Cardiac septum (tissue), 1 donor: ENCODE measurements at places on chromosomes 12 and 14.

- DNase-seq = no peak
Observed at GRCh38 chr12:101455685-101456084, 19.5 kb upstream of the SPIC start.

GRCh38 chr14:77760381-77761204 is at the start of gene SNW1:
SNW1 (minus strand) TSS chr14:77761156; CDS start chr14:77761127, 29 bp downstream.
- DNase-seq = peak; percentile 97

DNA sequence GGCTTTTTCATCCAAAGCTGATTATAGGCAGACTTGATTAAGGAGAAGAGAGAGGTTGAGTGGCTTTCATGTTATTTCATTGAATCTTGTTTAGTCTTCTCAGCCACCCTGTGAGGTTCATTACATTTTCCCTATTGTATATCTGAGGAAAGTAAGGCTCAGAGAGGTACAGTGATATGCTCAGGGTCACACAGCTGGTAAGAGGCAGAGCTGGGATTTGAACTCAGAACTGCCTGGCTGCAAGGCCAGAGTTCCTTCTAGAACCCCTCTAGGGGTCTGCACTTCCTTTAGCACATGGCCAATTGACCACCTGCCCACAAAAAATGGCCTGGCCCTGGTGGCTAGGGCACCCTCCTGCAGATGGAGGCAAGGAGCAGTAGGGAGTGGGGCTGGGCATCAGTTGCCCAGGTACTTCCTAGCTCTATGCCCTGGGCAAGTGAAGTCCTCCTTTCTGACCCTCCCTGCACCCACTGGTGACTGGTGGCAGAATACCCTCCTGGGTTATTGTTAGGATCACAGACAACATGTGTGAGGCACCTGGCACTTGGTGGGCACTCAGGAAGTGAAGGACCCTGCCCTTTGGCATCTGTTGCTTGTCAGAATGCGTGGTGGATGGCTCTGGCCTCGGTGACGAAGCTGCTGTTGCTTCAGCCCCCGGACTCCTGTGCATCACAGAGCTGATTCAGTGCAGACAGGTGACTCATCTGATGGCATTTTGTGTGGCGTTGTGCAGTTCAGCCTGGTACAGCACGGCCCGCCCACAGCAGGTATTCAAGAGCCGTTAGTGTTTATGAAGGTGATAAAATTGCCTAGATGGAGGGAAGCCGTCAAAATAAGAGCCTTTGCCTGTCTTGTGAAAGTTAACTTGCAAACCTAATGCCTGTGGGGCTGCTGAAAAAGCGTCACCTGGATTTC is 115.8 kb downstream of the SLC25A47 start:
- DNase-seq = no peak

GRCh38 chr12:19867970-19868369 is 428.7 kb downstream of the AEBP2 start:
- no peak for DNase-seq

GRCh38 chr14:80212023-80212397 is 706 bp upstream of the DIO2 start:
- no peak for DNase-seq

GRCh38 chr12:107320929-107321631 is 227.7 kb upstream of the CRY1 start:
- DNase-seq = no peak

- peak; percentile 77 for DNase-seq
Observed at GRCh38 chr14:61280526-61281185, 482 bp downstream of the TMEM30B start.
